Type B pancreatic cell (in vitro differentiated cells): ENCODE measurements at places on chromosomes 6 and 20.

- DNase-seq = no peak
Measured at GRCh38 chr20:1857466-1857865, 37.7 kb upstream of the SIRPA start.

GRCh38 chr6:11710311-11710761, 68.3 kb downstream of the ADTRP start:
- no peak for DNase-seq

GRCh38 chr6:32327103-32327502, 44.6 kb downstream of the TSBP1 start:
- DNase-seq = no peak

- no peak for DNase-seq
Measured at GRCh38 chr6:161434350-161434749, 160.5 kb upstream of the AGPAT4 start.

- no peak for DNase-seq
Measured at GRCh38 chr6:33217246-33217645, 8.9 kb downstream of the RING1 start.

- DNase-seq = no peak
Measured at GRCh38 chr6:159089443-159089842, 44.7 kb upstream of the TAGAP start.

DNA sequence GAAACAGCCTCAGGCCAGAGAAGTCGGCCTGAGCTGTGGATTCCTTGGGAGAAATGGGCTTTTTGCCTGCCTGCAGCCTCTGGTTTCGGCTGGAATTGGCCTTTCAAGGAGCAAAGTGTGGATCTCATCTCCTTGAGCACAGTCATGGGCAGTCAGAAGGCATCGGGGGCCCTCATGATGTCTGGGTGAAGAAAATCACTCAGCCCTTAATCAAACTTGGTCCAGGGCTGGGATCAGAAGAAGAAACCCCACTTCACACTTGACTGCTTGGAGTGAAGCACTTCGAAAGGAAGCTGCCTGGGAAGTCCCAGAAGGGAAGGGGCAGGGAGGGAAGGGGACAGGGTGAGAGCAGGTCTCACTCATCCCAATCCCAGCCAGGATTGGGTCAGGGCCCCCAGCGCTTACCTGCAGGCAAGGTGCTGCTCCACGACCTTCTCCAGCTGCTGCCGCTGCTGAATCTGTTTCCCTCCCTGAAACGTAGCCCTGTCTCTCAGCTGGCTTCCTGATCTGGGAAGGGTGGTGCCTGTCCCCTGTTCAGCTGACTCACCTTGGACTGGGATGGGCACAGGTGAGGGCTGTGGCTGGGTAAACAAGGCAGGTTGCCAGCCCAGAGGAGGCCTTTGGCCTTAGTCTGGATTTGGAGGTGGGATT, at the start of gene SDCBP2:
Gene SDCBP2 (minus strand): TSS at position 460 of the 651 bp plus-strand sequence. CDS start 8,723 bp downstream, outside the sequence.
- peak; percentile 58 for DNase-seq

DNA sequence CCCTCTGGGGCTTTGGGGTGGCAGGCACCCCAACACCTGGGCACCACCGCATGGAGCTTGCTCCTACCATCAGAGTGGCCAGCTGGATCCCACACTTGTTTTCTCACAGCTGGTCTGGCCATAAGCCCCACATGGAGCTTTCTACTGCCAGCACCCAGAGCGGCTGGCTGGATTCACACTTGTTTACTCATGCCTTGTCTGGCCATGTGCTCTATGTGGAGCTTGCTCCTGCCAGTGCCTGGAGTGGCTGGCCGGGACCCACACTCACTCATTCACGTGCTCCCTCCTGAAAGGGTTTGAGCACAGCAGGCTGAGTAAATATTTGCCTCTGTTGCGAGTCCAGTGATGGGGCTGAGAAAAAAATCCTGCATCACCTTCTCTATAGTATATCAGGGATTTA, 487.0 kb downstream of the CD109 start:
- no peak for DNase-seq

GRCh38 chr6:81818901-81819361, 66.5 kb upstream of the TENT5A start:
- no peak for DNase-seq

DNA sequence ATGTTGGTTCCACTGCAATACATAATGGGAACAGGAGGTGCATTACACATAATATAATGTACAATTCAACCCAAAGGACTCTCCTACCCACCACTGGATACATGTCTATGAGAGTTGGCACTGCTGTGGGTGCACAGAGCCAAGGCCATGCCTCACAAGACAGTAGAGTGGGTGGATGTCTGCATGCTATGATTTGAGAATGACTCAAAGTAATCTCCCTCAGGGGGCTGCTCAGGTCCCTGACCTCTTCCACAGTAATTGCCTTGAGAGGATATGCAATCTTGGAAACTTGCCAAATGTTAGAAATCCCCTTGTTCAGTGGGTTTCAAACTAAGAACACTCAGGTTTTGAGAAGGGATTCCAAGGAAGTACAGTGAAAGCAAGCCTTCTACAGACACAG, 79.0 kb downstream of the ANKEF1 start:
- no peak for DNase-seq

DNA sequence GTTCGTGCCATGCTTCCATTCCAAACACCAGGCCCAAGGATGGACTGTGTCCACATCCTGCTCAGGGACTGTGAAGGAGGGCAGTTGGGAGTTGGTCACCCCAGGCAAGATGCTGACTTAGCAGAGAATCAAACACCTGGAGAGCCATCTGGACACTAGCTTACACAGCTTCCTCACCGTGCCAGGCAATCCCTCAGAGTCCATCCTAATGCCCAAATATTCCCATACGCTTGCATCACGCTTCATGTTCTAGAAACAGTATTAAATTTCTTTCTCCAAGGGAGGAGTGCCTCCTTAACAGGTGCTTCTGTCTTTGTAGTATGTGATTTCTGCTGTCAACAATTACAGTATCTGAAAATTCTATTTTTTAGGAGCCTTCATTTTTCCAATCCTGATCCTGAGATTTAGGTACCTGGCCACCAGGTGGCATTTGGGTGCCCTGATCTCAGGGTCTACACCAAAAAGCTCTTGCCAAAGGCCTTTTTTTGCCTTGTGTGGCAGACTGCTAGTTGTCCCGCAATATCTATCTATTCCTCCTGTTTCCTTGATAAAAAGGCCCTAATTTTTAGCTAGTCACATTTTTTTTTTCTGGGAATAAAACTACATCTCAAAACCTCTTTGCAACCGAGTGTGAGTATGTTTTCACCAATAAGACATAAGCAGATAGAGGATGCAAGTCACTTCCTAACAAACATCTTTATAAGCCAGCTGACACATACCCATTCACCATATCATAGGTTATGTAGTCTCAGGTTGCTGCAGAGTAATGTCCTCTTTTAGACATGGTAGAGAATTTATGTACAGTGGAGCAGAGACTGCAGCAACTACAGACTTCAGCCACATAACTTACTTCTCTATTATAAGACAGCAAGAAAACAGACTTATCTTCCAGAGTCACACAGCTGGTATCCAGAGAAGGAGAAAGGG, 85.0 kb downstream of the PREP start:
- no peak for DNase-seq

DNA sequence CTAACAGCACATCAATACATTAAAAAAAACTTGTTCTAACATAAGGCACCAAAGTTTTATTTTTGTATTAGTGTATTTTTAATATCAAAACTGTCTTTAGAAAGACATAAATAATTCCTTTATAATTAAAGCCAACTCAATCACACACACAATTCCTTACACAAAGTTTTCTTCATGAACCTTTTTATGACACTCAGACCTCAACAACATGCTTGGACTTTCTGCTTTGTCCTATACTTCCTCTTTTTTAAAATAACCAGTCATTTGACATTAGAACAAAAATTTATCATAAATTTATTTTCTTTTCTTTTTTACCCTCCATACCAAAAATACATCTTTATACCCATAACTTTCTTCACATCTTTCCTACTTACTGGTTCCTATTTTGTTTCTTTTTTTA, 292.0 kb upstream of the ARID1B start:
- no peak for DNase-seq

DNA sequence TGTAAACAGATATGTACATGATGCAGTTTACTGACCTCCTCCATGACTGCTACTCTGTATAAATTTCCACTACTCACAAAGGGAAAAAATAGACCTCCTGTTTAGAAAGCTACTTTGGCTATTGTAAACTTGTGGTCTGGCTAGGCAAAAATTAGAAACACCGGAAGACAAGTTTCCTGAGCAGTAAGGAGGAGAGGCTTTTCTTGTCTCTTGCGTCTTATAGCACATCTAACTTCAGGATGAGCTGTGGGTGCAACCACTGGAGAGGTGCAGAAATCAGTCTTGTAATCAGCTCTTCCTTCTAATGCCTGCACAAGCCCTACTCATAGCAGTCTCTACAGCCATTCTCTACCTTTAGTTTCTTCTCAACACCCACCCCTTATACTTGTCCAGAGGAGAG, 296.5 kb upstream of the SLC35B3 start:
- DNase-seq = no peak

- DNase-seq = no peak
Measured at GRCh38 chr20:32112841-32113240, 3.3 kb downstream of the TM9SF4 start.

- no peak for DNase-seq
Measured at GRCh38 chr20:2373098-2373497, 7.6 kb upstream of the TGM6 start.

DNA sequence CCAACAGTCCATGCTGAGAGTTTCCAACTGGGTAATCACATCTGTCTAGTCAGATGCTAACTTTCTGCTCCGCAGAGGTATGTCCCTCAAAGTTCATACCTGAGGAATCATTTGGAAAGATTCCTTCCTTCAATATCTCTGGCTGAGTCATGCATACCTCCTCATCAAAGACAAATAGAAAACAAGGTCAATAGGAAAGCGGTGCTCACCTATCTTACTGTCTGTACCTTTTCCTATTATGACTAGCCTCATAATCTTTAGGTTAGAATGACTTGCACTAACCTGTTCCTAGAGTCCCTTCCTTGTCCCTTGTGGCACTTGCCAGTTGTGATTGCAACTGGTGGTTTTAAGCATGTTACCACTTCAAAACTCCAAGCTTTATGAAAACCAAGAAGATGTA, 78.2 kb upstream of the PTPRK start:
- no peak for DNase-seq

DNA sequence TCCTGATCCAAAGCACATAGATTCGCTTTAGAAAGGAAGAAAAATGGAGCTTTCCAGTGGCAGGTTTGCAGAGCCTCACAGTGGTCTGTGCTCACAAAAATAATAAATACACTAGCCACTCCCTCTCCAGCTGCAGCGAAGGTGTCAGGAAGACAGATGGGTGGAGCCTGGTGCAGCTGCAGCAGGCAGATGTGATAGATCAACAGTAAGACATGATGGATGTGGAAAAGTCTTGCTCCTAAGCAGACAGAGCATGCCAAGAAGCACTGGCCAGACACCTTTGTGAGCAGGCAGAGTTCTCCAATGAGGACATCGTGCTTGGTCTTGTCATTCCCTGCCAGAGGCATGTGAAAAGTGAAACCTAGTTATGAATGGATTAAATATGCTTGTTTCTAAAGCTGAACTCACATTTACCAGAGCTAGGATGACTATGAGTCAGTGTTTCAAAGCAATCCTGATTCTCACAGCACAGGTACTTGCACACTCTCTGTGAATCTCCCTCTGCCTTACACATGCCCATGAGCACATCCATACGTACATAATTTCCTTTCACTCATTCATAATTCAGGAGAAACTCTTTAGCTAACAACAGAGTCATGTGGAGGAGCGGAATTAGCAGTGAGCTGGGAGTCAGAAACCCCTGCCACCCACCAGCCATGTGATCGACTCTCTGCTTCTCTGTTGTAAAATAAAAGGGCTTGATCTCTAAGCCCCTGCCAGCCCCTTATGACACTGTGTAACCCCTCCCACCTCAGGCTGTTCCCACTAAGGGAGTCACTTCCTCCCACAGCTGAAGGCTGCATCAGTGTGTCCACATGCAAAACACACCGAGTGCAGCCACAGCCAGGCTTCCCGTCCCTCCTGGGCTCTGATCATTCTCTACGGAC, 111.2 kb downstream of the SCML4 start:
- DNase-seq = no peak

DNA sequence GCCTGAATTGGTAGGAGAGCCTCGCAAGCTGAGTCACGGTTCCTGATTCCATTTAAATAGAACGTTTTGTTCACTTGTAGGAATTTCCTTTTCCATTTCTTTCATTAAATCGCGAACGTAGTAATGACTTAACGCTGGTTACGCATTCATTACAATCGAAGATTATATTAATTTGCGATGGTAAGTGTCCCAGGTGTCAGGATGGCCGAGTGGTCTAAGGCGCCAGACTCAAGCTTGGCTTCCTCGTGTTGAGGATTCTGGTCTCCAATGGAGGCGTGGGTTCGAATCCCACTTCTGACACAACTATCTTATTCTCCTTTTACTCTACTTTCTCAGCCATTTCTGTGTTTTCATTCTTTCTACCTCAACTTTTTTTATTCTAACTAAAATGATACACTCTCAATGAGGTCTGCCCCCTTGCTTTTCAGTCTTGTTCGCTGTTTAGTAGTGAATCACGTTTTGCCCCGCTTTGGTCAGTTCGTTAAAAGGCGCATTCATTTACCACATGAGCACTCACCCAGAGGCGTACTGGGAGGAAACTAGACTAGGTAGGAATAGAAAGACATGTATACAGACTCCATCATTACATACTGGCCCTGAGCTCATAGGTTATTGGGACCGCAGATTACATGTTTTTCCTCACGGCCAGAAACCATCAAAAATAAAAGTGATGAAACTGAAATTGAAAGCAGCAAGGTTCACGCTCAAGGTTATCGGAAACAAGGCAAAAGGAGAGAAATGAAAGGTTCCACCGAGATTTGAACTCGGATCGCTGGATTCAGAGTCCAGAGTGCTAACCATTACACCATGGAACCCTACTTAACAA, 17.3 kb upstream of the TRIM27 start:
- DNase-seq = no peak

GRCh38 chr20:1944345-1945091, 49.3 kb downstream of the SIRPA start:
- DNase-seq = no peak

DNA sequence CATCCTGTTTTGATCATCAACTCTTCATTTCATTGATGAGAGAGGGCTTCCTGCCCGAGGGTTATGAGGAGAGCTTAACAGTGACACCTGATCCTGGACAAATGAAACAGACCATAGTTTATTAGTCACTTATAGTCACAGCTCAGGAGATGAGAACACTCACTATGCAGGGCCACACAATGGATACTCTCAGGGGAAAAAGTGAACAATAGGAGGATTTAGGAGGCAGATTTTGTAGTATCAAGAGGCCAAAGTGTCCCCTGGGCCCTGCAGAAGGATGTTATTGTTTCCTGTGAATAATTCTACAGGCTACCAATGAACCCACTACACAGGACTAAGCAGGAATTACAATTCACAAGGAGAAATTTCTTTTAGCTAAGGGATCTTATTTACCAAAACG, 772.8 kb upstream of the MAN1A1 start:
- DNase-seq = no peak
